Esophagus squamous epithelium (tissue), 5 donors: ENCODE measurements at places on chromosomes 16 and 17.

- DNase-seq, result no peak
Observed at GRCh38 chr17:48779421-48779820, 37.6 kb downstream of the TTLL6 start.

DNA sequence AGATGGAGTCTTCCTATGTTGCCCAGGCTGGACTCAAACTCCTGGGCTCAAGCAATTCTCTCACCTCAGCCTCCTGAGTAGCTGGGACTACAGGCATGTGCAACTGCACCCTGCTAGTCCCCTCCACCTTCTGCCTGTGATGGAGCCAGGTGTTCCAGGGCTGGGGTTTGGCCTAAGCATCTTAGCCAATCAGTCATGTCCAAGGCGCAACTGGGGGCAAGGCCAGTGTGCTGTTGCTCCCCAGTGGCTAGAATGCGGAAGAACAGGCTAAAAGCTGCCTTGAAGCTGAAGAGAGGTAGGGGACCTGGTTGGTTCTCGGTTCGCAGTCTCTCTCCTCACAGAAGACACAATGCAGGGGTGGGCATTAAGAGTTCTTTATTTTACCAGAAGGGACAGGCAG is 18.6 kb downstream of the FLOT2 start:
- DNase-seq, result no peak

DNA sequence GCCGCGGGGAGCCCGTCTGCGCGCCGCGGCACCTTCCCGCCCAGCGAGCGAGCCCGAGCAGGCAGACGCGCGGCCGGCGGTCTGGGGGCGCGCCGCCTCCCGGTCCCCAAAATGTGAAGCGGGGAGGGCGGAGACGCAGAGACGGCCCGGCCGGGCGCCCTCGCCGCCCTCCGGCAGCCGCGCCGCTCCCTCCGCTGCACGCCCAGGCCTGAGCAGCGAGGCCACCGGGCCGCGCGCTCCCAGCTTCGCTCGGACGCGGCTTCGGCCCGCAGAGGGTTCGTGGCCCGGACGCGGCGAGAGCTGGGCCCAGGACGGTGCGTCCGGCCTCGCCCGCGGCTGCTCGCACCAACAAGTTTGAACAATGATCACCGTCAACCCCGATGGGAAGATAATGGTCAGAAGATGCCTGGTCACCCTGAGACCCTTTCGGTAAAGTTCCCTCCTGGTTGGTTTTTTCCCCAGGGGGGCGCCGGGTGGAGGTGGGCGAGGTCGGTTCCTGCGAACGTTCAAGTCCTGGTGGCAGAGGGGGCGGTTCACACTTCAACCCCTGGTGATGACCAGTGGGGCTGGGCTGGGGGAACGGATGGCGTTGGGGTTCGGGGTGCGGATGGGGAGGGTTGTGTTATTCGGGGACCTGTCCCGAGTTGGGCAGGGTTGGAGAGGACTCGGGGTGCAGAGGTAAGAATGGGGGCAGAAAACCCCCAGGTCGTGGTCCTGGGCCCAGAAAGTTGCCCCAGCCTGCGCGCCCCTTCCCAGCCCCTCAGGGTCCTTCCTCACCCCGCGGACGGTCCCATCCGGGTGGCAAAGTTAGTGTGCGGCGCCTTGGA is 678 bp downstream of the MGAT5B start:
- DNase-seq, result no peak

GRCh38 chr17:36723459-36724025 is 122.2 kb downstream of the MRM1 start:
- no peak for DNase-seq

- no peak for DNase-seq
Observed at GRCh38 chr17:73800893-73801292, 156.6 kb upstream of the SDK2 start.

DNA sequence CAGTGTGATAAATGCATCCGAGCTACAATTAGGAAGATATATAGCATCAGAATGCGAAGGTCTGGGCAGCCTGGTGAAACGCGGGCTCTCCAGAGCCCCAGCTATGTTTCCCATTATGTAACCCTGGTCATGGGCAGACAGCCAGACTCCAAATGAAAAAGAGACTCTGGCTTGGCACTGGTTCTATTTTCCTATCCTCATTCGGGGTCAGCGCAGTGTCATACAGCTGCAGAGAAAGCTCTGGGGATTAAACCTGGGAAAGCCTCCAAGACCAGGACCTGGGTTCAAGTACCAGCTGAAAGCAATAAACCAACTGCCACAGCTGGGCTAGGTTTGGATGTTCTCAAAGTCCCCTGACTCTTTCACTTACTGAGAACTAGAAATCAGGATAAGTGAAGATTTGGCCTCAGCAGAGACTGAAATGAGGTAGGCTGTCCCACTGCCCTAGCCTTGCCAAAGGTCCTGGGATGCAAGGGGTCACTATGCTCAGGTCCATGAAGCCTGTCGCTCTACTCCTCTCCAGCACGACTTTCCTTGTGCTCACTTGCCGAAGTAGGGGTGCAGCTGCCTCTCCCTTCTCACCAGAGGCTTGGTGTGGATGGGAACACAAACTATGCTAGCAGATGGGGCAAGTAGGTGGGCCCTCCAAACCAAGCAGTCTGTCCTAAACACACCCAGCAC is 123.8 kb downstream of the SMG6 start:
- DNase-seq, result no peak

GRCh38 chr17:72064606-72065193 is 56.1 kb upstream of the SOX9 start:
- no peak for DNase-seq

DNA sequence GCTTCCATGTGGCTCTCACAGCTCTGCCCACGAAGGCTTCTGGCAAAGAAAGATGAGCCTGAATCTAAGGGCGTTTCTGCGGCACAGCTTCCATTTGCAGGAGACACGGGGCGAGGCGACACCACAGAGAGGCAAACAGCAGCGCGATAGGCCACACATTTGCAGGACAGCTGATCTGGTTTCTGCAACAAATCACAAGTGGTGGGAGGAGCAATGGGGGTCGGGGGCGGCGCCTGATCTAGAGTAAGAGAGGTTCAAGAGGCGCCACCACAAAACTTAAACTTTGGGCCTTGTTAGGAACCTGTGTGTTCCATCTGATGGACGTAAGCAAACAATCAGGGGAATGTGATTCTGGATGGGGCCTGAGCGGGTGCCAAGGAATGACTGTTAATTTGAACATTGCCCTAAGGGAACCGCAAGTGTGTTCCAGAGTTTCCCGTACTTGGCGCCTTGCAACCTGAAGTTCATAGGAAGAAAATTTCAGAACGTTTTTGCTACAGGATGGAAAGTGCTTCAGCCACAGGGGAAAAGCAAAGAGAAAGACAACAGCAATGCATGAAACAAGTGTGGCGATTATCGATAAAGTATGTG is 18.9 kb upstream of the ENPP7 start:
- no peak for DNase-seq

GRCh38 chr16:85541980-85542900 is 70.9 kb upstream of the GSE1 start:
- no peak for DNase-seq

DNA sequence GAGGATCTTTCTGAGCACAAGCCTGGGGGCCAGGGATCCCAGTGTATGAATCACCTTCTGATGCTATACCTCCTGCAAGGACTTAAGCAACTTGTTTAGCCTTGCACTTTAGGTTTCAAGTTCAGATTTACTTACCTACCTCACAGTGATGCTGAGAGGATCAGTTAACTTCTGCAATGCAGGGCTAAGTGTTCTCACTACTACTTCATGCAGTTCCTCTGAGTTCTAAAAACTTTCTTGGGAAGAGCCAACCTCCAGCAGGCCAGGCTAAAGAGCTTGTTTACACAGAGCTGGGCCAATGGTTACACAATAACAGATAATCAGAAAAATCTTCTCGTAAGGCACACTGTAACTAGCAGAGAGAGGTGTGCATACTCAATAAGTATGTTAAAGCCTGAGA is 13.0 kb downstream of the VEZF1 start:
- DNase-seq, result no peak

DNA sequence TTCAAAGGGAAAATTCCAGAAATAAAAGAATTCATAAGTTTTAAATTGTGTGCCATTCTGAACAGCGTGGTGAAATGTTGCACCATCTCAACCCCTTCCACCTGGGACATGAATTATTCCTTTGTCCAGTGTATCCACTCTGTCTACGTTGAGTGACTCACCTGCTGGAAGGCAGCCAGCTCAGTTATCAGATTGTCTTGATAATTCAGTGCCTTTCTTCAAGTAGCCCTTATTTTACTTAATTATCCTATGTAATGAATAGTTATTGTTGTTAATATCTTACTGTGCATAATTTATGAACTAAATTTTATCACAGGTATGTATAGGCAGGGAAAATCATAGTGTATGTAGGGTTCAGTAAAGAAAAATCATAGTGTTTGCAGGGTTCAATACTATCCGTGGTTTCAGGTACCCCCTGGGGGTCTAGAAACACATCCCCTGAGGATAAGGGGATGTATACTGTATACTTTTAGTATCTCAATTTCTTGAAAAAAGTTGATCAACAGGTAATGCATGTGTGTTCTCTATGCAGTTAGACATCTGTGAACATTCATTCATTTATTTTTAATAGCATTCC is 7.7 kb upstream of the PCTP start:
- no peak for DNase-seq

DNA sequence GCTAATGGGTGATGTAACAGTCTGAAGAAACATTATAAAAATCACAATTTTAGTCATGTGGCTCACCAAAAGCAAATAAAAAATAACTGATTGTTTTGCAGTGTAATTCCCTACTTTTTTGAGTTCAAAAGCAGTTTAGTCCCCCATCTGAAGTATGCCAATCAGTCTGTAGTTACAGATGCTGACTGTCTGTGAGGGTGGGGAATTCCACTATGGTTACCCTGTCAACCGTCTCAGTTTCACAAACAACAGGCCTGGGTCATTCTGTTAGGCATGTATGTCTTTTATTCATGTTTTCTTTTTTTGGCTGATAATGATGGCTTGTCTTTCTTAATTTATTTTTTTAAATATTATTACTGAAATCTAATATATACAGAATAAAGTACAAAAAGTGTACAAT is 69.3 kb downstream of the STXBP4 start:
- no peak for DNase-seq

GRCh38 chr16:87953308-87954215 is 2.3 kb downstream of the BANP start:
- no peak for DNase-seq

DNA sequence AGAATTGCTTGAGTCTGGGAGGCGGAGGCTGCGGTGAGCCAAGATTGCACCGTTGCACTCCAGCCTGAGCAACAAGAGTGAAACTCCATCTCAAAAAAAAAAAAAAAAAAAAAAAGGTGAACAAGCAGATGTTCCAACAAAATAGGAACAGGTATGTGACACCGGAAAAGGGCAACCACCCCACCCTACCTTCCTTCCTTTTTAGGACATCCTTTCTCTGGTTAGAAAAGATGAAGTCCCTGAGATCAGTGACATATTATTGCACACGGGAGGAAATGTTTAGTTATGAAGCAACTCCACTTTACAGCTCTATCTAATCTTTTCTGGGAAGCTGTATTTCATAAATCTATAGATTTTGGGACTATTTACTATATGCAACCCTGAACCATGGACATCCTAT is 114.2 kb upstream of the MON1B start:
- DNase-seq, result no peak

GRCh38 chr16:4682616-4683254 is 10.6 kb upstream of the NUDT16L1 start:
- no peak for DNase-seq

- no peak for DNase-seq
Observed at GRCh38 chr17:75081611-75082540, 5.9 kb upstream of the SLC16A5 start.

DNA sequence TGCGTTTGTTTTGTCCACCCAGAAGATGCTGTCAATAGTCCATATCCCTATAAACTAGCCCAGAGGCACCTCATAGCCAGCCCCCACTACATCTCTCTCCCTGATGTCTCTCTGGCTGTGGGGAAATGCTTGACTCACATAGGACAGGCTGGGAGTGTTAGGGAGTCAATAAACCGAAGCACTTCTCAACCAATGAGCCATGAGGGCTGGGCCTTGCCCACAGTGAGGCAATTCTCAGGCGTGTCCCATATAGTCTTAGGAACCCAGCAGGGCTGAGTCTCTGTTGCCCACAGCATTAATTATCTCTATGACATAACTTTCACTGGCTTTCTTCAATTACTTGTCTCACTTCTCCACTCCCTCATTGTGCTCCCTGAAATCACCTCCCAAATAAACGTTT is 387.3 kb upstream of the CDH11 start:
- DNase-seq, result no peak

DNA sequence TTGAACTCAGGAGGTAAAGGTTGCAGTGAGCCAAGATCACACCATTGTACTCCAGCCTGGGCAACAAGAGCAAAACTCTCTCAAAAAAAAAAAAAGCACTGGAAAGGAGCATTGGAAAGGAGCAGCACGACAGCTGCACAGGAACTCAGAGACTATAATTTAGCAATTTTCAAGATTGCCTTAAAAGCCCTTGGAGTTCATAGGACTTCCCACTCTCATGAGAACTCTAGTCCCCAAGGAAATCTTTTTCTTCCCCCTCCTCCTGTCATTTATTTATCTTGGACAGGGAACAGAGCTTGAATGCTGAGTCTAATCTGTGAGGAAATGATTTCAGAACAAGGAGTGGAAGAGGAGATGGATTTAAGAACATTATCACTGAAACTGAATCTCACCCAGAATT is 69.0 kb downstream of the PLXDC1 start:
- no peak for DNase-seq

- no peak for DNase-seq
Observed at GRCh38 chr16:57639172-57639887, 10.9 kb downstream of the ADGRG1 start.

GRCh38 chr16:49699841-49700175 is 156.1 kb downstream of the ZNF423 start:
- no peak for DNase-seq

GRCh38 chr16:31327646-31328225 is 27.2 kb upstream of the ITGAX start:
- DNase-seq, result no peak

- DNase-seq, result no peak
Observed at GRCh38 chr17:78748048-78748729, 33.9 kb downstream of the CYTH1 start.

DNA sequence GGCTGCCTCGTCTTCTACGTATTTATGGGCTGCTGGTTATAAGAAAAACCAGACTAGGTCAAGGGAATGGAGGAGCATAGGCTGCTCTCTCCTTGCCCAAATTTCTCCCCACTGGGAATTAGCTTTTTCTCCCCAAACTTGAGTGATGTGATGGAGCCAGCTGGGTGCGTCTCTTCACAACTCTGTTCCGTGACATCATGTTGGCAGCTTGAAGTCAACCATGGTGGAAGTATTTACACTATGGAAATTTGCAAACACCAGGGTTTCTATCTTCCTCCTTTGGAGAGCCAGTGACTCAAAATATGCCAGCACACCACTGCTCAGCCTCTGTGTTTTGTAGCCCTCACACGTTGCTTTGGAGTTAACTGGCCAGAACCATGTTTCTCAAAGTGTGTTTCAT is 78.1 kb downstream of the OR1D5 start:
- DNase-seq, result no peak
